ENCODE measurements at places on chromosomes 5 and 9.

DNA sequence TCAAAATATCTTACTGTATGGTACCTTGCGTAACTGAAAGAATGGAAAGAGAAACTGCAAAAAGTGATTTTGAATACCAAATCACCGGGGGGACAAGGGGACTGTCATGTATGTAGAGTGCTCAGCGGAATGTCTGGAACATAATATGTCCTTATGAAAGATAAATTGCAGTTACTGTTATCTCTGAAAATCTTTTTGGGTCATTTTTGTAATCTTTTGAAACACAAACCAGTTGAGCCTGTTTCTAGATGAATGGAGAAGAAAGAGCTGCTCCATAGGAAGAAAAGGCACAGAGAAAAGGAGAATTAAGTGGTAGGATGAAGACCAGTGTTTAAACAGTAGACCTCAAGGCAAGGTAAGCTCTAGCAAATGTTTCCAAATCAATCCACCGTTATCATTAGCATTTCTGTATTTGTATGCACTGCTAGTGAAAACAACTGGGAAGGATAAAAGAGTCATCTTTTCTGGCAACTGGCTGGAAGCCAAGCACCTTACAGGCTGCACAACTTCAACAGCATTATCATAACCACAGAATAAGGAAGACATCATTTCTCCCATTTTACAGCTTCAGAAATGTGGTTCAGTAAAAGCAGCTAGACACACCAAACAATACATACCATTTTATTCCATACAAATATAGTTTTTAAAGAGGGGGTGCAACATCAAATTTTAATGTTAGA, 158.5 kb downstream of the TRPM3 start:
- peak; percentile 9 for DNase-seq

- no peak for DNase-seq
Measured at GRCh38 chr9:5099466-5099865, 86.0 kb downstream of the INSL6 start.

DNA sequence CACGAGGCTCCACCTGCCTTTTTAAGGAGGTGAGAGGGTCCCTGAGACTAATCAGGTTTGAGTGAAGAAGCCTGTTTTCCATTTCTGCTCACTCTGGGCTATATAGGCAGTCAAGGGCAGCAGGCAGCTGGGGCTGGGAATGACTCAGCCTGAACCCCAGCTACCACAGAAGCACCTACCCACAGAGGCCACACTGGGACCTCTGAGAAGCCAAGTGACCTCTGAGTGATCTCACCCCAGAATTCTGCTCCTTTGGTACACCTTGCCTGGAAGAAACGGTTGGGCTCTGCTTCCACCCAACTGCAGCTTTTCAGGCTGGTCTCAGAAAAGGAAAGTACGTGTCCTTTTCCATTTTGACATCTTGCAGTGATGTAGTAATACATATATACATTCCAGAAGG, 6.8 kb downstream of the FAM219A start:
- no peak for DNase-seq

GRCh38 chr5:176922817-176923216, 23.7 kb upstream of the HK3 start:
- DNase-seq = no peak

DNA sequence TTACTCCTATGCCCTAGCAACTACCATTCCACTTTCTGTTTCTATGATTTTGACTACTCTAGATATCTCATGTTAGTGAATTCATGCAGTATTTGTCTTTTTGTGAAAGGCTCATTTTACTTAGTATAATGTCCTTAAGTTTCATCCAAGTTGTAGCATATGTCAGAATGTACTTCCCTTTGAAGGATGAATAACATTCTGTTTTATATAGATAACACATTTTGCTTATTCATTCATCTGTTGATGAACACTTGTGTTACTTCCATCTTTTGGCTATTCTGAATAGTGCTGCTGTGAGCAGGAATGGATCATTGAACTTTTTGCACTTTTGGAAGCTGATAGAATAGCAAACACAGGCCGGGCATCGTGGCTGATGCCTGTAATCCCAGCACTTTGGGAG, 140.2 kb upstream of the MYO10 start:
- no peak for DNase-seq

GRCh38 chr9:135260221-135261180, 173.0 kb downstream of the OLFM1 start:
- DNase-seq = no peak

DNA sequence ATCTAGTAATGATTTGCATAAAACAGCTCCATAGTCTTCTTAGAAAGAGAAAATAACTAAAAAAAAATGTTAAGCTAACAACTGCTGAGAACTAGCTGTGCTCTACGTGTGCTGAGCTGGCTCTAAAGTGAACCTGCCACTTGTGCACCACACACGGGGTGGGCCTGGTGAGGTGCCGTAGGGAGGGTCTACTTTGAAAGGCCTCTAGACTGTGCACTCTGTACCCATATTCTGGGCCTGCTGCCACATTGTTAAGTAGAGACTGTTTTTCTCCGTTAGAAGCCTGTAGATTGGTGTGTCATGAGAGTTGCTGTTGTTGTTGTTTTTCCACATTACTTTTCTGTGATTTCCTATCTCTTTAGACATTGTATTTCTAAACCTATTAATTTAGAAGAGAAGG, 93.9 kb downstream of the CD180 start:
- DNase-seq = no peak

- no peak for DNase-seq
Measured at GRCh38 chr9:32384002-32384363, 460 bp upstream of the ACO1 start.

DNA sequence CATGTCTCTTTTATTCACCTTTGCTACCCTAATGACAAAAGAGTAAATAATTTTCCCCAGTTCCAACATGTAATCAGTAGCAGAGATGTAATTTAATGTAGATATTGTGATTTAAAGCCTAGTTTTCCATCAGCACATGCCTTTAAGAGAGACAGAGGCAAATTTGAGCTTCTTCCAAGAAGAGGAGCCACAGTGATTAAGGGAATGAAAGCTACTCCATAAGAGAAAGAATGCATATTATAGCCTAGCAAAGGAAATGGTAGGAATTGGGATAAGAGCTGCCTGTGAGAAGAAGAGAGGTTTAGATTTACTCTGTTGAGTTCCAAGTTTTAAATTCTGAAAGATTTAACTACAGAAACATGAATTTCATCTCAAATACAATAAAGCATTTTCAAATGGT, 591.0 kb upstream of the DMAC1 start:
- no peak for DNase-seq

GRCh38 chr9:18720691-18721090, 246.7 kb downstream of the ADAMTSL1 start:
- DNase-seq = no peak

DNA sequence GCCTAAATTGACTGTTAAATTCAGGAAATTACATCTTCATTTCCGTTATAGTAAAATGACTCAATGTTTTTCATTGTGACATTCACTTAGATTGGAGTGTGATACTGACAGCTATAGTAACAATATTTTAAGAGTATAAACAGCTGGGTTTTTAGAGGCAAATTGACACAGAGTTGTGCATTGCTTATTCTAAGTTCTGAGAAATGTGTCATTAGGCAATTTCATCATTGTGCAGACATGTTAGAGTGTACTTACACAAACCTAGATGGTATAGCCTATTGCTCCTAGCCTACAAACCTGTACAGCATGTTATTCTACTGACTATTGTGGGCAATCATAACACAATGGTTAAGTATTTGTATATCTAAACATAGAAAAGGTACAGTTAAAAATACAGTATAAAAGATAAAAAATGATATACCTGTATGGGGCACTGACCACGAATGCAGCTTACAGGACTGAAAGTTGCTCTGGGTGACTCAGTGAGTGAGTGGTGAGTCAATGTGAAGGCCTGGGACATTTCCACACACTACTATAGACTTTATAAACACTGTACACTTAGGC, 132.7 kb downstream of the PDE4D start:
- no peak for DNase-seq

DNA sequence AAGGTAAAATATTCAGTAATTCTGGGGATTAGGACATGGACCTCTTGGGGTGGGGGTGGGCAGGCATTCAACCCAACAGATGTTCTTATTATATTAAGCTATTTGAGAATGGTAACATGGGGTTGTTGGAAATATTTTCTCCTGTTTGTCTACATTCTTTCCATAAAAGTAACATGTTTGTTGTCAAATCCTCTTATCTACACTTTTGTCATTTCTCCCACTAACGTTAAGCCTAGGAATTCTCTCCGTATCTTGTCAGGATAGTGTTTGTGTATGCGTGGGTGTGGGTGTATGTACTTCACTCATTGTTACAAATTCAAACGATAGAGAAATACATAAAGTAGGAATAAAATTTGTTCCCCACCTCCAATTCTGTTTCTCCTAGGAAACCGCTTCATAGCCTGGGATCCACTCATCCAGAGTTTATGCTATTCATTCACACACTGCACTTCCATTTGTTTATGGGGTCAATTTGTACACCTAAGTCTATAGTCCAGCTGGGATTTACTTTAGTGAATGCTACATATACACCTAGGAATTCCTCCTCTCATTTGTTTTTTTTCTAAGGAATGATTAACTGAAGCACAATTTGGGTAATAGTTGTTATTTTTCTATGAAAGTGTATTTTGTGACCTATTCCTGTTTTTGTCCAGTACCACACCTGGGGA, 216.8 kb downstream of the DCP2 start:
- DNase-seq = no peak

DNA sequence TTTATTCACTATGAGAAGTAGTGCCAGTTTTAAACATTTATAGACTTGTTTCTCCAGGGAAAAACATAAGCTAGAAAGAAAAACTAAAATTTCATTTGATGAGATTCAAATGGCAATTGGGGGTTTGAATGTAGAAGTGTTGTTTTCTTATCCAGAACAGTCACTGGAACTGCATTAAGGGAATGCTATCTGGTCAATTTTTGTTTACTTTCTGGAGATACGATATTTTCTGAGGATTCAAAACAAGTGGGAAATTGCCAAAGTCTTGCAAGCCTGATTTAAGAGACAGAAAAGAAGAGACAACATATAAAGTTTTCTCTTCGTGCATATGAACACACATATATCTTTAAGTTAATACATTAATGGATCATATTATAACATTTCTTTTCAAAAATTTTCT, 118.4 kb downstream of the NXNL2 start:
- no peak for DNase-seq

- DNase-seq = peak; percentile 72
Measured at GRCh38 chr9:132546148-132547051, 36.0 kb upstream of the BARHL1 start.

DNA sequence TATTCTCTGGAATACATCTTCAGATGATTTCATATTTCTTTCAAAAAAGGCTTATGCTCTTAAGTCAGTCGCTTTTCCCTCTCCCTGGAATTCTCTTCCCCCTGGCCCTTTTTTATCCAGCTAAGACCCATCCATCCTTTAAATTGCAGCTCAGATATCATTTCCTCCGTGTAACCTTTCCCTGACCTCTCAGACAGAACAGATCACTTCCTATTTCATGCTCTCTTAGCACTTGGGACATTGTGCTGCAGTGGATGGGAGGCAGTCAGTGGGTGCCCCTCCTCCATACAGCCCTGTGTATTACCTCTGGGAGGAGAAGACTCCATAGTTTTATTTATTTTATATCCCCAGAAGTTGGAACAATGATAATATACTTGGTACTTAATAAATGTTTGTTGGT, 423.4 kb downstream of the ISL1 start:
- no peak for DNase-seq

- DNase-seq = no peak
Measured at GRCh38 chr5:90279091-90279490, 130.5 kb downstream of the CETN3 start.

GRCh38 chr9:131918481-131918880, 161.2 kb downstream of the MED27 start:
- no peak for DNase-seq

DNA sequence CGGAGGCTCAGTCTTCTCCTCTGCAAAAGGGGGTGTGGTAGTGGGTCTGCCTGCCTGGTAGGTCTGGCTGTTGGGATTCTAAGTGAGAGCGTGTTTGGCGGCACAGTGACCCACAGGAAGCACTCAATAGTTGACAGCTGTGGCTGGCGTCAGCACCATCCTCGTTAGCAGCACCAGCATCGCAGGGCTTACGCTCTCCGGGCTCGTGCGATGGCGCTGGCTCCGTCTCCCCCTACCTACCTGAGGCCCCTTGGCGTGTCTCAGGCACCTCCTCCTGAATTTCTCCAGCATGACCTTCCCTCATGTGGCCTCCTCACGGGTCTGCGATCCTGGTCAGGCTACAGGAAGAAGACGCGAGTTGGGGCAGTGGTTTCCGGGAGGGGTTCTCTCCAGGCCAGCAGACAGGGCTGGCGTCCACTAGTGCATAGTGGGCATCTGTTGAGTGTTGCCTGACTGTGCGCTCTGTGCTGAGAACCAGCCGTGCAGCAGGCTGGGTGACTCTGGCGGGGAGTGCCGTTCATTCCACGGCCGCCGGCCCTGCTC, 66.9 kb downstream of the HMCN2 start:
- no peak for DNase-seq

GRCh38 chr9:108727580-108728111, 128.1 kb downstream of the ACTL7B start:
- no peak for DNase-seq

DNA sequence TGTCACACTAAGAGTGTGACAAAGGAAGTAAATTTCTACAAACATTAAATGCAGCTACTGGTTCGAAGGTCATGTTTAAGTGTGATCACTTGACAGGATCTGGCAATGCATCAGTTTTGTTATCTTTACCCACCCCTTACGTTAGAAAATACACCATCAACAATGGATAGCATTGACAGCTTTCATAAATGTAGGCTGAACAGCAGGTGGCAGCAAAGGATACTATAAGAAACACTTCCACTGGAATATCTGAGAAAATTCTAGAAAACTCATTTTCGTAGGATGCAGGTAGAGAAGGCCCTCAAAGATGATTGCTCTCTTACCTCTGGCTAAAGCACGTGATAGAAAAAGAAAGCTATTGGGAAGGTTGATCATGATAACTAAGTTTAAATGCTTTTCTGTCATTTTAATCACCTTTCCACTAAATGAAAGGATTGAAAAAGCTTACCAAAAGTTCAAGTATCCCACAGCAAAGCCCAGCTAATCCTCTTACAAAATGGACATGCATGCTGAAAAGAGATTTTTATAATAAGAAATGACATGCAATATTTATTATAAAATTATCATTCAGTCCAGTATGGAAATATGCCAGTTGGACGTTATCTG, 292.5 kb downstream of the PARP8 start:
- DNase-seq = no peak

GRCh38 chr5:147751156-147751830, 31.2 kb downstream of the JAKMIP2 start:
- DNase-seq = peak; percentile 80

DNA sequence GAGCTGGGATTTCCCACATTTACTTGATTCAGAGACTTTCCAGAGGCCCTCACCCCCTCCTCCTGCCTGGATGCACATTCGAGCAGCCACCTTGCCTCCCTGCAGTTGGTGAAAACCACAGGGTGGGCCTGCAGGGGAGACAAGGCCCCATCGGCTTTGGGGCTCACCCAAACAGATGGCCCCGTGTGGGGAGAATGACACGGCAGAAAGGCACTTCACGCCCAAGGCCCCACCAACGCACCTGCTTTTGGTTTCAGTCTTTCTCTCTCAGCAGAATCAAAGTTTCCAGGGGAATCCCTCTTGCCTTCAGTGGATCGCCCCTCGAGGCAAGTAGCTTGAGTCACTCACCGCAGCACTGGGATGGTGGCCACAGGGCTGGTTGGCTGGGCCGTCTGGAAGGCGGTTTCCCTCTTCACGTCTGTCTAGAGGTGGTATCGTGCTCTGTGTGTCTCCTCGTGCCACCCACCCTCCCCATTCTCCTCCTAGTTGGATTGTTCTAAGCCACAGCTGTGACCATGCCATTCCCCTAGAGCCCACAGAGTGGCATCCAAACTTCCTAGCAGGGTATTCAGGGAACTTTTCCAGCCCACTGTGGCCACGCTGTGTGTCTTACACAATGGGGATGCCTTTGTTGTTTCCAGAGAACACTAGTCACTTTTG, 31.8 kb downstream of the SEC61B start:
- no peak for DNase-seq
